ENCODE measurements at places on chromosomes 13 and 19. TPM values are rescaled to one million over a fixed set of nuclear protein-coding genes. Genes with fewer than 3 reads are reported as not detected.

DNA sequence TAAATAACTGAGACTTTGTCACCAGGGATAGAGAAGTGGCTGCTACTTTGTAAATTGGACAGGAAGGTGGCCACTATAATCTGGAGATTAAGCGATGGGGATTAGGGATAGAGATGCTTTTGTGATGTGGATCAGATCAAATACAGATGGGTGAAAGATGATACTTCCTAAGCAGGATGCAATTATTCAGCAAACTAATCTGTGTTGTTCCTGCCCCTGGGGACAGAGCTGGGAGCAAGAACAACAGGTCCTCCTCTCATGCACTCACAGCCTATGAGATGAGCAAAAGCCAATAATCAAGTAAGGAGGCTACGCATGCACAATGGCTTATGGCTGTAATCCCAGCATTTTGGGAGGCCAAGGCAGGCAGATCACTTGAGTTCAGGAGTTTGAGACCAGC lies 4.6 kb downstream of the RGL3 start:
- DNase-seq, result no peak

DNA sequence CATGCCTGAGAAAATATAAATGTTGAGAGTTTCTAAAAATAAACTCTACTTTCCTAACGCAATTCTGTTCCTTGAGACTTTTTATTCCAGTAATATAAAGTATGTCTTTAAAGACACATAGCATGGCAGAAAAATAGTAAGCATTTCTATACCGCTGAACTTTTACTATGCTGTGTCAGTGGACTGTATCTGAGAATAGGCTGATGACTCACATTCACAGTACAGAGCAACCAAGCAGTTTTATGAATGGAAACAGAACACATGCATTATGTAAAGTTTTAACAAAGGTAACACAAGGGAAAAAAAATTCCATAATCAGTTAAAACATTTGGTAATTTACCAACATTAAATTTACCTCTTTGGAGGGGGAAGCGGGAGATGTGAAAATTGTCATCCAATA lies 38.4 kb downstream of the ZDHHC20 start:
- DNase-seq, result no peak

DNA sequence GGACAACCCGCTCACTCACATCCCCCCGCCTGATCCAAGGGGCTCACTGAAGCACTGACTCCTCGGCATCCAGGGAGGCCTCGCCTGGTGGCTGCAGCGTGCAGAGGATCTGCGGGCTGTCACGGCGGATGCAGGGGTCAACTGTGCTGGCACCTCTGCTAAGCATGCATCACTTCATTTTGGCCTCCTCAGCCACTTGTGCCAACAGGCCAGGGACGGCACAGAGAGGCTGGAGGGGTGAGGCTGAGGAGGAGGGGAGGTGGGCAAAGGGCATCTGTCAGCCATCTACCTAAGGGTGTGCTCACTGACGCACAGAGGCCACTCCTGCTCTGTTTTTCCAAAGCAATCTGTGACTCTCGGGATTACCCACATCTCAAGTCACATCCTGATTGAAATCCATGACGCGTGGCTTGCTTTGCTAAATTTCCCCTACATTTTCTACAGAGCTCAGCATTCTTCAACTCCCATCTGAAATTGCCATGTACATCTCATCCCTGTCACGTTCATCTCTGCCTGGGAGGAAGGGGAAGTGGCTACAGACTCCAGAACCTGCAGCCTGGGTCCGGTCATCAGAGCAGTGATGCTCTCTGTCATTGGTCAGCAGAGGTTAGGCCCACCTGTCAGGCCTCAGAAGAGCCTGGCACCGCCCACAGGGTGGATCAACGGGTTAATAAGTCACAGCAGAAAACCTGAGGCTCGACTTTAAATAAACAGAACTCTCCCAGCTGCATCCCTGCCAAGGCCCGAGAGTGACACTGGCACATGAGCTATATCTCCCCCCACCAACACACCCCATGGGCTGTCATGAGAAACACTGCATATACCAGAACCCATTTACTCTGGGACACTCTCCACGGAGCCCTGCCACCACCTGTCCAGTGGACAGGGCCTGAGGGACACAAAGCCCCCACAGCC lies 17.6 kb downstream of the ELL start:
- DNase-seq, result no peak

DNA sequence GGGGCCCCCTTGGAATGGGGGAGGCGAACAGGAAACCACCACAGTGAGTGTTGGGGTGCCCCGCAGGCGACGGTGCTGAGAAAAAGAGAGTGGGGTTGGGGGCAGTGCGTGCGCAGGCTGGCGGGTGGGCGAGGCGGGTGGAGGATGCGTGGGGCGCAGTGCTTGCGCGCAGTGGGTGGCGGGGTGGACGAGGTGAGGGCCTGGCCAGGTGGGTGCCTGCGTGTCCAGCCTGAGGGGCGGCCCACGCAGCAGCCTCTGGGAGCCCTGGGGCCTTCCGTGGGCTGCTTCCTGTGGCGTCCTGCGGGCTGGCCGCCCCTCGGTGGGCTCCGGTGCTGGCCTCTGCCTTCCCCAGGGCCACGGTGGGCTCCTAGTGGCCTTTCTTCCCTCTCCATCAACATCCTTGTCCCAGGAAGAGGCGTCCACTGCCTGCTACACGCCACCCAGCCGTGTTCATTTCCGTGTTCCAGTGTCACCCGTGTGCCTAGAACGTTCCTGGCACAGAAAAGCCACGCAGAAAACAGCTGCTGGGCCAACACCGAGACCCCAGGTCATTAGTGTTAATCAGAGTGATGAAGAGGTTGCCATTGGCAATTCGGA lies 7.1 kb downstream of the ATP11A start:
- no peak for DNase-seq

DNA sequence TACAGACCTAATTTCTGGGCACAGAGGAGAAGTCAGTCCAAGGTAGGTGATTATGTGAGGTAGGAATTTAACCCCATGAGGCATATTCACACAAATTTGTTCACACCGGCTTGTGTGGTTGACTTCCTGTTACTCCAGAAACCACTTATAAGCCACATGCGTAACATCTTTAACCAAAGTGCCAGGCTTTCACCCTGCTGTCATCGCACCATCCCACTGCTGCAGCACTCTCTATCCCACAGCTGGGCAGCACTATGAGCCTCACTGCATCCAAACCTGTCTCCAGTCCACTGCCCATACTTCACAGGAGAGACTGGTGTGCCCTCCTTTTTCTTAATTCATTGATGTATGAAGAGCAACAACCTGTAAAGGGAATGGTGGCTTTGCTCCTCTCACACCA lies 128.2 kb upstream of the ARGLU1 start:
- DNase-seq, result no peak

DNA sequence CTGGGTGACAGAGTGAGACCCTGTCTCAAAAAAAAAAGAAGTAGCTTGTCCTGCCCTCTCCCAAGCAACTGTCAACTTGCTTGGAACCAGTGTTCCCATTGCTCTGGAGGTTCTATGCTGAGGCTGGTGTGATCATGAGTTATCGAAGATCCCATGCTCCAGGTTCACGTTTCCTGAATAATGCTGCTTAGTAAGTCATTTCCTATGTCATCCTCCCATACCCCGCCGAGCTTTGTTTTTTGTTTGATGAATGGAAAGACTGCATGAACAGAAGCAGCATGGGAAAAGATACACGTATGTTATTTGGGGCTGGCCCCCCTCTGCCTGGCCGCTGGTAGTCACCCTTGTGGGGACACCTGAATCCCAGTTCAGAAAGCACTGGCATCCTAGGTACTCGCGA lies 11.3 kb downstream of the SLC25A42 start:
- no peak for DNase-seq

DNA sequence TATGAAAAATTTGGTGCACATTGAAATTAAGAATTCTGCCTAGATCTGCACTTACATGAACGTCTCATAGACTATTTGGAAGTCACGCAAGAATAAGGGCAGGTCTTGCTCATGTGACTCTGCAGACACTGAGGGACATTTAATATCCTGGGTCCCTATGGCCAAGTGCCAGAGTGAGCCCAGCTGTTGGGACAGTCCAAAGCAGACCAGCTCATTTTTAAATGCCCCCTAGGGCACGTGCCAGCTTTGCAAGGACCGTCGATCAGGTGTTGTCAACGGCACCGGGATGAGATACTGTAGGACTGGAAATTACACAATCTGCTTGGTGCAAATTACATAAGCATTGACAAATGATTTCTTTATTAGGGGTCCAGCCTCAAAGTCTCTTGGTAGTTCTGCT lies 293.6 kb downstream of the TEX29 start:
- no peak for DNase-seq

GRCh38 chr19:13765395-13766094 lies 1.2 kb downstream of the MRI1 start:
- no peak for DNase-seq

DNA sequence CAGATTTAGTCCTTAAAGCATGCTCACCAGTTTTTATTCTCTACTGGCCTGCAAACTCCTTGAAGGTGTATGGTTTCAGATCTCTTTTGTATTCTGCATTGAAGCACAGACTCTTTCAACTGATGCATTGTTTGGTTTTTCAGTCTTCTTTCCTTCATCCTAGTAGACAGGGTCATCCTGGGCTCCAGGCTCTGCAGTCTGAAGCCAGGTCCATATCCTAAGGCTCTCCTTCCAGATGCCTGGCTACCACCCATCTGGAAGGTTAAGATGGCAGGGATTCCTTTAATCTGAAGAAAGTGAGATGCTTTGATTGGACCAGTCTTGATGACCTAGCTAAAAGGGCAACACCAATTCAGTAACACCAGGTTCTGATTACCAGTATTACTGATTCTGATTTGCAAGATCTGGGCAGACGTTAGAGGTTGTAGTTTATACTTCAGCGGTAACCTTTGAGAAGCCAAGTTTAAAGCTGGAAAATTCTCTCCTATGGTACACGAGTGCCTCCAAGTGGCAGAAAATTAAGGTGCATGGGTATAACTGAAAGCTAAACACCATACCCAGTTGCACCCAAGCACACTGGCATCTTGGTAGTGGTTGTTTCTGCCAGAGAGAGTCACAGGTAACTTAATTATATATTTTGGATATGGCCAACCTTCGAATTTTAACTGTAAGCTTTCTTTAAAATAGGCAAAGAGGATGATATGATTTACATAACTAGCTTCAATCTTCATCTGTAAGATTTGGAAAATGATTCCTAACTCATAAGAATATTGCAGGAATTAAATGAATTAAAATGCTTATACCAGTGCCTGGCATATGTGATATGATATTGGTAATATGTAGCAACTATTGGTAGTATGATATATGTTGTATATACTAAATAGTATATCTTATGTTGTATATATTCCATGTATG lies 1651.9 kb upstream of the MIR17HG start:
- DNase-seq, result peak; percentile 39

The ZNF763 gene
- total RNA-seq, result 7.7 TPM

The NMRK2 gene
- not detected for total RNA-seq

The N4BP2L1 gene
- 7.9 TPM for total RNA-seq

The NLRP11 gene
- total RNA-seq, result 112 TPM
